ENCODE measurements at places on chromosomes 7 and 10. TPM values are rescaled to one million over a fixed set of nuclear protein-coding genes. Genes with fewer than 3 reads are reported as not detected.
A peak's percentile ranks its signal among the peaks of the same experiment; 100 is the strongest.

DNA sequence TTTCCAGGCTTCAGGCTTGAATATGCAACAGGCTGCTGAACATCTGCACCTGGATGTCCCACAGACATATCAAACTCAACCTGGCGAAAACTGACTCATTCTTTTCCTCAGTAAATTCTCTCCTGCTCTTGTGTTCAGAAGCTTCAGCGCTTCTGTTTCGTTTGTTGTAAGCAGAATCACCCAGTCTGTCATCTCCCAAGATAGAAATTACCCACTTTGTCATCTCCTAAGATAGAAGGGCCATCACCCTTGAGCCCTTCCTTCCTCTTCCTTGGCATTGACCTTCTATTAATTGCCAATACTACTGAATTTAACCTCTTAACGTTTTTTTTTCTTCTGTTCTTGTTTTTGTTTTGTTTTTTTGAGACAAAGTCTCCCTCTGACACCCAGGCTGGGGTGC, 59.7 kb downstream of the CPED1 start:
- no peak for DNase-seq

GRCh38 chr7:2063563-2064260, 169.0 kb downstream of the MAD1L1 start:
- DNase-seq: no peak

GRCh38 chr7:123433665-123434064, 100.7 kb downstream of the IQUB start:
- no peak for DNase-seq

DNA sequence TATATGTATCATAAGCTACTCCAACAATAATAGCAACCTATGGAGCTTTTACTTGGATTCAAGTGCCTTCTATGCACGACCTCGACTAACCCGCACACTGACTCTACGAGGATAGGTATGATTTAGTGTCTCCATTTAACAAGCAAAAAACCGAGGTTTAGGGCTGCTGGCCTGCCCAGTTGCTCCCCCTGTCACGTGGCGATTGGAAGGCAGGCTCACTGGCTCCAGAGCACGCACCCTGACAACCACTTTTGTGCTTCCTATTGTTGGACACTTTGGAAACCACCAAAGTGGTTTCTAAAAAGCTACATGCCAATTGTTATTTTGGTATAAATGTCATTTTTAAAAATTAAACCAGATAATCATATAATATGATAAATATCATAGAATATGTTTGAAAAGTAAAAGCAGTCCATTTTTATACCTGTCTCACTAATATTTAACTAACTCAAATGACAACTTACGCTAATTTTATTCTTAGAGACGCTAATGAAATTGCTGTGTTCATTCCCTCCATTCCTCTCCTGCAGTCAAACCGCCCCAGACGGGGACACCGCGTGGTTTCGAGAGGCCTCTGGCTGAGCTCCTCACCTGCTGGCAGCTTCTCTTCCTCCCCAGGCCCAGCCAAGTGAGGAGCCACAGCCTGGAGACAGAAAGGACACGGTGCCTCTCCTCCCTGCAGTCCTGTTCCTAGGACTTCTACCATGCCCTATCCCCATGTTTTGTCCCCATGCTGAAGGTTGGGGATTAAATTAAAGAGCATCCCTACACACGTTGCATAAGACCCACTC, 22.2 kb upstream of the RHEB start:
- no peak for DNase-seq

- no peak for DNase-seq
Observed at GRCh38 chr10:36175954-36176353, 533.9 kb upstream of the FZD8 start.

GRCh38 chr10:103277713-103278536, 987 bp downstream of the INA start:
- DNase-seq: no peak

DNA sequence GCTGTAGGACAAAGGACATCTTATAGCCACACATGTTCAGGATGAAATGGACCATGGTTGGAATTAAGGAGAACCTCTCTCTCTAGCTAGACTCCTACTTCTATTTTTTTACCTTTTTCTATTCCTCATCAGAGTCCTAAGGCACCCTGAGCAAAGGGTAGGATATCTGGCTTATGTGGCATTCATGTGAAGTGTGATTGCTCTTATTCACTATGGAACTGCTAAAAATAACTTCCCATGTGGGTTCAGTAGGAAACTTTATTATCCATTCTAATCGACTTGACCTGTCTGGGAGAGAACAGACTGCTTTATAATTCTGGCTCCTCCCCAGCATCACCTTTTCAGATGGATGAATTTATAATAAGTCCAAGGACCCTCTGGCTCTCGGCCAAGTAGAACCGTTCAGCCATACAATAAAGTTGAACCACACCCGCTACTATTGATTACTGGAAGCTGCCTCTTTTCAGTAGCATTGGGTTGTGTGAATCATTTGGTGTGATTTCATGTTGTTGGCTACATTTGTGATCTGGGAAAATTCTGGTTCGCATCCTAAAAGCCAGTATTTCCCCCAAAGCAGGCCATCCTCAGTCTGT, 117.5 kb downstream of the NRF1 start:
- no peak for DNase-seq

DNA sequence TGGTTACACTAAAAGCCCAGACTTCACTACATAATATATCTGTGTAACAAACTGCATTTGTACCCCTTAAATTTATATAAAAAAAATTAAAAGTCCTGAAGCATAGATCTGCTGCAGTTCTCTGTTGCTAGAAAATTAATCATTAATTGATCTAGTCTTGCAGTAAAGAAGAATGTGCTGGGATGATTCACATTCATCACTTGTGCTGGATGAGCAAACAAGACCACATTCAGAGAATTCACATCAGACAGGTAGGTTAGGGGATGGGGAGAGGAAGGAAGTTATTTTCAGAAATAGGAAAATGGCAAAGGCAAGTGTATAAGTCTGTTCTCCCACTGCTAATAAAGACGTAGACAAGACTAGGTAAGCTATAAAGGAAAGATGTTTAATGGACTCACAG, 1019.0 kb downstream of the KCNMA1 start:
- no peak for DNase-seq

DNA sequence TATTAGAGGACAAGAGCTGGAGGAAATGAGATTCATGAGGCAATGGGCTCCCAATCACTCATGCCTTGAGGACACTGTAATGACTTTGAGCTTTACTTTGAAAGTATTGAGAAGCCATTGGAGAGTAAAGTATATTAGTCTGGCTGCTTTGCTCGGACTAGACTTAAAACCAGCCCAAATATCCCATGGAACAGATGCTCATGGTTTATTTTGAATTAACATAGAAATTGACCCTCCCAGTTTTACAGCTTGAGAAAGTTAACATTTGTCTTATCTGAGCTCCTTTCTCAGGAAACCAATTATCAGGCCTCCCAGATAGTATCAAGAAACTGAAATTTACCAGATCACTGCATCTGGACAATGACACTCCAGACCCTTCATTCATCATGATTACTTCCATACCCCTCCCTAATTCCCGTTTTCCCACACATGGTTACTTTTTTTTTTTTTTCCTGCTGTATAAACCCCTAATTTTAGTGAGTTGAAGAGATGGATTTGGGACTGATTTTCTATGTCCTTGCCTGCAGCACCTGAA, 270.8 kb upstream of the SMIM30 start:
- no peak for DNase-seq

- DNase-seq: no peak
Observed at GRCh38 chr10:71074176-71074755, 138.1 kb upstream of the UNC5B start.

- DNase-seq: no peak
Observed at GRCh38 chr7:100781255-100781654, 46.1 kb downstream of the EPHB4 start.

DNA sequence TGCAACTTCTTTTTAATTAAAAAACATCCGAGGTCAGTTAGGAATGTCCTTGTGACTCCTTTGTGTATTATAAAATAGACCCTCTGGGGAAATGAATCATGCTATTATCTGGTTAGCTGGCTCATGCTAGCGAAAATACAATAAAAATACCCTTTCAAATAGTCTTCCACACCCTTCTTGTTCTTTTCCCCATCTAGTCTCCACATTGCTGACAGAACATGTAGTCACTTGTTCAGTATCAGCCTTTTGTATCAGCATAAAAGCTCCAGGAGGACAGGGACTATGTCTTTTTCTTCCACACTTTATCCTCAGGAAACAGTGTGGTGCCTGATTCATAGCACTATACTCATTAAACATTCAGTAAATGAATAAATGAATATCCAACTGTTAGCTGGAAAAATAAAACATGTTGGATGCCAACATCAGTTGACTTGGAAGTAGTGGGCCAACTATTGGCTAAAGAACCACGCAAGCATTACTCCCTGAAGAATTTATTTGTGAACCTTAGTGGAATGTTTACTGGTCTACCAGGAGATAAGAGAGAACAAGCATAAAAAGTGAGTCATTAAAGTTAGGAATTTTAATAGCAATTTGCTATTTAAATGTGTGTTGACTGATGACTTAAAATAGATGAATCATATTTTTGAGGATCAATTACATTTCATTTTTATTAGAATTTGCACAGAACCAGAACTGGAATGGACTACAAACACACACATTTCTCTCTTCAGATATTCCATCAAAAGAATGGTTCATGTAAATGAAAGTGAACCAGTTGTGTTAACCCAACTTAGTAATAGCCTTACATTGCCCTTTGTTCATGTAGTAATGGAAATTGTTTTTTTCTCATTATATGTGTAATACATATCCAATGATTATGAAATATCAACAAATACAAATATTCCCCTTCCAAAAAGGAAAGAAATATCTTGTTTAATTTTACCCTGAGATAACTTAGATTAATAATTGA, 129.6 kb downstream of the DKK1 start:
- peak; percentile 86 for DNase-seq

- DNase-seq: no peak
Observed at GRCh38 chr7:6294839-6295238, 22.4 kb upstream of the CYTH3 start.

DNA sequence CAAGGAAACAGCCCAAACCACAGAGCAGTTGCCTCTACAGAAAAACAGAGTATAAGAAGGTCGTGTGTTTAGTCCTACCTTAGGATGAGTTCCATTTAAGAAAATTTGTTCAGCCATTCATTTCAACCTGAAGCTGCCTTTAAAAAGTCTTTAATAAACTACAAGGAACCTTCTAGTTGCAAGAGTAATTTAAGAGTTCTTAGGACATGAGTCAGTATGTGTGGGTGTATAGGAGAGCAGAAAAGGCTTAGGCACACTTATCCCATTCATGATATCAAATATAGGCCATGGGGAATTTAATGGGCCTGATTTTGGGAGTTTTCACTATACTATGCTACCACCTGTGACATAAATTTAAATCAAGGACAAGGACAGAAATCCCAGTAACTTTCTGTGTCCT, 496.8 kb downstream of the TFEC start:
- no peak for DNase-seq

DNA sequence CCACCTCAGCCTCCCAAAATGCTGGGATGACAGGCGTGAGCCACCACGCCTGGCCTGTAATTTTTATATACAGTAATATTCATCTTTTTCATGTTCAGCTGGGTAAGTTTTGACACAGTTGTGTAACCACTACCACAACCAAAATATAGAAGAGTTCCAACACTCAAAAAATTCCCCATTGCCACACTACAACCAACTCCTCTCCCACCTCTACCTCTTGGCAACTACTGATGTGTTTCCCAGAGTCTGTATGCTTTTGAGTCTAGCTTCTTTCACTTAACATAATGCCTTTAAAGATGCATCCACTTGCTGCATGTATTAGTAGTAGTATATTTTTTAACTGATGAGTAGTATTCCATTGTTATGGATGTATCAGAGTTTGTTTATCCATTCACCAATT, 90.7 kb downstream of the SRPK2 start:
- DNase-seq: no peak

DNA sequence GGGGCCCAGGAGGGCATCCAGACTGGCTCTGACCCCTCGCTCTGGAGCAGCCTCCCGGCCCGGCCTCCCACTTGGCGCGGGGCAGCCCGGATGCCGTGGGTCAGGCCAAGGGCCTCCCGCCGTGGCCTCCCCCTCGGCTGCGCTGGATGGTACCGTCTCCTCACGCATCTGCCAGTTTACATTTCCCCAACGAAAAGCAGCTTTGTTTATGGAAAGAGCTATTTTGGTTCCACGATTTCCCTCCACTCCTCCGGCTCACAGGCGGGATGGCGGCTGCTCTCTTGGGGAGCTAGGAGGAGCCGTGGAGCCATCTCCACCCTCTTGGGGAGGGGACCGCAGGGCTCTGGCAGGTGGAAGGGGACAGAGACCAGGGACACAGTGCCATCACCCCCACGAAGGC, 93.2 kb upstream of the MYL10 start:
- no peak for DNase-seq

- no peak for DNase-seq
Observed at GRCh38 chr7:139060695-139061237, 24.9 kb upstream of the ZC3HAV1L start.

- DNase-seq: no peak
Observed at GRCh38 chr10:20976891-20977290, 79.8 kb upstream of the NEBL start.

- no peak for DNase-seq
Observed at GRCh38 chr10:76178532-76179292, 747.3 kb downstream of the LRMDA start.

DNA sequence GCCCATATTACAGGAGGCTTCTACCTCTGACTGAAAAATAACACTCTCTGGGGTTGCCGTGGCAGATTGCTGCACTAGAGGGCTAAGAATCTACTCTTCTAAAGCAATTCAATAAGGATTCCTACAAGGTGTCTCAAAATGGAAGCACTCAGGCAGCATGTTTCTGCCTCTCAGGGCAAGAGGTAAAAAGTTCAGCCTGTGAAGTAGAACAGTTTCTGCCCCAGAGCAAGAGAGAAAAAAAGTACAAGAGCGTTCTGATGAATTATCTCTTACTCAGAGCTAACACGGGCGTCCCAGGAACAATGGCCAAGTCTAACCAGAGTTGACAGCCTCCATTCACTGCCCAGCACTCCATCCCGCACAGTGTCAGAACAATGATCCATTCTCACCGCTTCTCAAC, 71.3 kb upstream of the TES start:
- no peak for DNase-seq

- no peak for DNase-seq
Observed at GRCh38 chr7:100091411-100092181, 2.8 kb downstream of the COPS6 start.

- DNase-seq: no peak
Observed at GRCh38 chr7:99505324-99505662, 831 bp downstream of the ZKSCAN5 start.

GRCh38 chr7:14842523-14842922, 60.0 kb downstream of the DGKB start:
- DNase-seq: no peak

- DNase-seq: no peak
Observed at GRCh38 chr7:134605978-134606923, 40.4 kb upstream of the BPGM start.

Gene DNAH11
- total RNA-seq: 0.15 TPM

Gene MYPN
- 39.1 TPM for total RNA-seq

Gene PILRA
- total RNA-seq: 4.8 TPM

Gene TWIST1
- total RNA-seq: not detected

Gene CALN1
- 0.05 TPM for total RNA-seq

Gene TFPI2
- 2.9 TPM for total RNA-seq

Gene INA
- total RNA-seq: 0.08 TPM

Gene LRIT1
- total RNA-seq: not detected

Measured in Panc1 (cell line).